ENCODE measurements at places on chromosomes 11 and 22. TPM values are rescaled to one million over a fixed set of nuclear protein-coding genes. Genes with fewer than 3 reads are reported as not detected.

DNA sequence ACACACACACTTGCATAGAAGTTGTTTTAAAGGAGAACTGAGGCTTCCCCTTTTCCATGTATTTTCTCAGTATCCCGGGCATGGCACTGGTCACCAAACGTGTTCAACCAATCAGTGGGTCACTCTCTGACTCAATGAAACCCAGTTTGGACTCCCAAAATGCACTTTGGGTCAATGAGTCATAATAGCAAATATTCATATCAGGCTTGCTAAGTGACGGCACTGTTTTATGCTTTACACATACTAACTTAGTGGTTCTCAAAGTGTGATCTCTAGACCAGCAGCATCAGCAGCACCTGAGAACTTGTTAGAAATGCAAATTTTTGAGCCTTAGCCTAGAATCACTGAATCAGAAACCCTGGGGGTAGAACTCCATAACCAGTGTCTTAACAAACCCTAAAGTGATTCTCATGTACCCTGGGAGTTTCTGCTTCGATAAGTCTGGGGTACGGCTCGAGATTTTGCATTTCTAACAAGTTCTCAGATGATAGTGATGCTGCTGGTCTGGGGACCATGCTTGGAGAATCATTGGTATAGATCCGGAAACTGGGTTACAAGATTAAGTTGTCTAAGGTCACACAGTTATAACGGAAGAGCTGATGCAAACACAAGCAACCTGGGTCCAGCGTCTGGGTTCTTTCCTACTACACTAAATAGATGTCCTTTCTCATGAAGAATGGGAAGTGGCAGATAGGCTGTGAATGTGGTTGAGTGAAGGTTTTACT lies 35.6 kb downstream of the ETS1 start:
- no peak for DNase-seq

GRCh38 chr11:46051102-46051501 lies 70.2 kb downstream of the PHF21A start:
- DNase-seq = no peak

- no peak for DNase-seq
Measured at GRCh38 chr11:6646071-6646470, 9.5 kb downstream of the DCHS1 start.

GRCh38 chr11:10673501-10674062 lies 20.0 kb downstream of the IRAG1 start:
- DNase-seq = no peak

The MPEG1 gene
- total RNA-seq = not detected
